ENCODE measurements at places on chromosomes 13 and 19. TPM values are rescaled to one million over a fixed set of nuclear protein-coding genes. Genes with fewer than 3 reads are reported as not detected.

The PGLYRP1 gene
- not detected for total RNA-seq

The CYP4F11 gene
- not detected for total RNA-seq

The OR7C1 gene
- not detected for total RNA-seq

The FOXO1 gene
- total RNA-seq = 33.8 TPM

The CTXN1 gene
- 4.1 TPM for total RNA-seq

The ZNF577 gene
- total RNA-seq = 5.8 TPM

The EML2 gene
- total RNA-seq = 18.6 TPM

The KRTDAP gene
- total RNA-seq = not detected

The TBC1D17 gene
- 32.6 TPM for total RNA-seq

The PRKD2 gene
- 14.6 TPM for total RNA-seq

The GFY gene
- not detected for total RNA-seq

The NOVA2 gene
- total RNA-seq = under 0.01 TPM
